ENCODE measurements at places on chromosomes 6 and 20.
A peak's percentile ranks its signal among the peaks of the same experiment; 100 is the strongest.

DNA sequence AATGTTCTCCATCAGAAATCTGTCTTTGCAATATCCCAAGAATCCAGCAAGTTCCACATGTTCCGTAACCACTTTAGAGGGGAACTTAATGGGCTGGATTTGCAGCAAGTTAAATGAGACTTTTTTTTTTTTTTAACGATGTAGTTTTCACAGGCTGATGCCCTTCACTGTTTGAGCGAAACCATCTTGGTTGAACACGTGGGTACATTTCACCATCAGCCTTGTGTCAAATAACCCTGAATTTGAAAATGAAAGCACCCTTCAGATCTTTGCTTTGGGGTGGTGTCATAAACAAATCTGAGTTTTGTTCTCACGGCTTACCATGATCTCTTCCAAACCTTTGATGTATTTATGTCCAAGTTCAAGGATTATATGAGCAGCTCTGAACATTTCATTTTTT, 73.7 kb upstream of the EXOC2 start:
- DNase-seq = no peak

GRCh38 chr6:11011787-11012234, 32.3 kb downstream of the ELOVL2 start:
- no peak for DNase-seq

DNA sequence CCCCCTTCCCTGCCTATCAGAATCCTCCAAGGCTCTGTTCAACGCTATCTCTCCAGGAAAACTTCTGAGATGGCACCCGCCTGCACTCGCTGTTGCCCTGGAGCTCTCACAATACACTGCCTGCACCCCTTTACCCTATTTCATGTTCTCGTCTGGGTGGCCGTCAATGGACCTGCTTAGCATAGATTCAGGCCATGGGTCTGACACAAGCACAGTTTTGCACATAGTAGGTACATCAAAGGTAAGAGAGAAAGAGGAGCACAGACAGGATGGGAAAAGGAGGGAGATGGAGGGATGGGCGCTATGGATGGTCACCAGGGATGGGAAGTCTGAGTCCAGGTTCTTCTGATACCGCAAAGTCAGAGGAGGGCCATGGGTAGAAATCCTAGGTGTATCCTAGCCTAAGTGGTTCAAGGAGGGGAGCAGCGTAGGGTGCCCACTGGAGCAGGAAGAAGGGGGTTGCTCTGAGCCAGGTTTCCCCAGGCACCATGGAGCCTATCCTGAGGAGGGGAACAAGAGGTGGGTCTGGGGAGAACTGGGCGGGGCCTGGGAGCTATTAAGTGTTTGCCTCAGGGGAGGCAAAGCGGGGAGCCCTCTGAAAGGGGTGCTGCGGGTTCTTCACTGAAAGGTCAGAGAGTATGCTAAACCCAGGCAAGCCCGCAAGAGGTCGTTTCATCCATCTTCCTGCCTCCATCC, 89.3 kb downstream of the MRPL14 start:
- DNase-seq = no peak

DNA sequence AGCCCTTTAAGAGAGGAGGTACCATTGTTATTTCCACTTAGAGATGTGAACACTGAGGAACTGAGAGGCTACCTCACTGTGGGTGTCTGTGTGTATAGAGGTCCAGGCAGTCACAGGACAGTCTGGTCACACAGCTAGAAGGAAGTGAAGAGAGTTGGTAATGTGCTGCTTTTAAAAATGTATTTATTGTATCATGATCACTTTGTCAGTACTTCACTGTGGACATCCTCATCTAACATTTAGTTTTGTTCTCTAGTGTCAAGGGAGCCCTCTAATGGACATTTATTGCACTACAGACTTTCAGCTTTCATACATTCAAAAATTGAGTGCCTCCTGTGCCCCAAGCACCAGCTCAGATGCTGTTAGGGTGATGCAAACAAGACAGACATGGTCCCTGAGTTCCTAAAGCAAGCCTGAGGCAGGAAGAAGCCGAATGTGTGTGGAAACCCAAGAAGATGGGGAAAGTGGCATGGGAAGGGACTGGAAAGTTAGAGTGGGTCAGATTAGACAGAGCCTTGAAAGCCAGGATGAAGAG, 123.0 kb downstream of the SLC16A10 start:
- DNase-seq = no peak

- DNase-seq = peak; percentile 20
Measured at GRCh38 chr6:28943557-28944411, 20.0 kb upstream of the TRIM27 start.

- DNase-seq = no peak
Measured at GRCh38 chr20:49318091-49318429, 40.2 kb upstream of the ZNFX1 start.

GRCh38 chr6:14786008-14786407, 459.9 kb upstream of the JARID2 start:
- no peak for DNase-seq

Data from stimulated activated naive CD4-positive, alpha-beta T cell (primary cell).